Activated naive CD8-positive, alpha-beta T cell treated with anti-CD3 and anti-CD28 coated beads, Interleukin-2, amount 10 ng/mL, durations not matched to agents 7 days and 5 days (primary cell): ENCODE measurements at places on chromosomes 6 and 20. TPM values are rescaled to one million over a fixed set of nuclear protein-coding genes. Genes with fewer than 3 reads are reported as not detected.

DNA sequence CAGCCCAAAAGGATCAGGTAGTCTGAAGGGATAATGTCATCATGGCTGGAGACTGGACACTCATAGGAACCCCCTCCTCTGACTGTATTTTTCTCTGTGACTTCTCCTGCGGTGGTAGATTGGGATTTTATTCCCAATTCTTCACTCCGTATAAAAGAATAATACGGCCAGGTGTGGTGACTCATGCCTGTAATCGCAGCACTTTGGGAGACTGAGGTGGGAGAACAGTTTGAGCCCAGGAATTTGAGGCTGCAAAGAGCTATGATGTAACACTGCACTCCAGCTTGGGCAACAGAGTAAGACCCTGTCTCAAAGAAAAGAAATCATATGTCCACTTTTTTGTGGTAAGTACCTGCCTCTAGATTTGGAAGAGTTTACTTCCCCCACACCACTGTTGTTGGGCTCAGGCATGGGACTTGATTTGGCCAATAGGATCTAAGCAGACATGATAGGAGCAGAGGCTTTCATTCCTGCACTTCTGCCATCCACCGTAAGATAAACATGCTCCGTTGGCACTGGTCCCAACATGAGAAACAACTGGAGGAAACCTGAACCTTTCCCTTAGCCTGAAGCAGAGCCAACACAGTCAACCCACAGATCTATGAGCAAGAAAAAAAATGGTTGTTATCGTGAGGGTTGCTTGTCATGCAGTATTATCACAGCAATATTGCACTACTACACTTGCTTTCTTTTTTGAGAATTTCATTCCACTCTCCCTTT, 82.0 kb downstream of the JPH2 start:
- H3K27ac ChIP-seq: no peak overlapping the region
- no peak overlapping the region for H3K4me3 ChIP-seq
- H3K27me3 ChIP-seq: peaks cover 44% of the 10 kb centered on the region
- no peaks in the 10 kb centered on the region for H3K4me1 ChIP-seq

DNA sequence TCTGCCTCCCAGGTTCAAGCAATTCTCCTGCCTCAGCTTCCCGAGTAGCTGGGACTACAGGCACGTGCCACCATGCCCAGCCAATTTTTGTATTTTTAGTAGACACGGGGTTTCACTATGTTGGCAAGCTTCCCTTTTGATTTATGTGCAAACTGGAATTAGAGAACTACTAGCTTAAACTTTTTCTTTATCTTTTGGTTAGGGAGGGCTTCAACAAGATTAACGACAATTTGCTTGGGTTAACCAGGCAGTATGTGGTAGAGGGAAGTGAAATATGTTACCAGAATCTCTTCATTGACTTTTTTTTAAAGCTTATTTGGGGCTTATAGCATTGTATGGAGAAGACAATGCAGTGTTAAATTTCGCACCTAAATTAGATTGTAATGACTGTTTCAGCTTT, 9.0 kb downstream of the MYO6 start:
- H3K27ac ChIP-seq: no peak overlapping the region
- H3K4me1 ChIP-seq: peaks cover 2% of the 10 kb centered on the region
- peaks cover 30% of the 10 kb centered on the region for H3K27me3 ChIP-seq

DNA sequence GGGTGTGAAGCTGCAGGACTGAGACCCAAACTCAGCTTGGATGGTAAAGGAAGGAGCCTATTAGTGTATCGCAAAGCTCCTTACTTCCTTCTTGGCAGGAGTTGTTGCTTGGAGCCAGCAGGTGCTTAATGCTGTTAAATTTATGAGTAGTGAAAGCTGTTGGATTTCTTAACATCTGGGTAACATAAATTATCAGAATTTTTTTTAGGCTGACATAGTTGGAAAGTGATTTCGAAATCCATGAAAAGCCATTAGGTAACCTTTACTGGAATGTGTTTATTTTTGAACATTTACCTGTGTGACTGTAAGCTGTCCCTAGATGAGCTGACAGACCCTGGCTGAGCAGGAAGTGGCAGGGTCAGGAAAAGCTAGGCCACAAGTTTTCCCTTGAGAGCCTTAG, 470.4 kb upstream of the SLC35B3 start:
- no peak for DNase-seq
- no peak overlapping the region for H3K27ac ChIP-seq
- no peak overlapping the region for H3K4me3 ChIP-seq
- peaks cover 2% of the 10 kb centered on the region for H3K27me3 ChIP-seq
- H3K36me3 ChIP-seq: no peaks in the 10 kb centered on the region
- no peaks in the 10 kb centered on the region for H3K4me1 ChIP-seq

- H3K4me1 ChIP-seq: peaks cover 4% of the 10 kb centered on the region
- H3K27ac ChIP-seq: no peak overlapping the region
- peaks cover 6% of the 10 kb centered on the region for H3K36me3 ChIP-seq
- H3K27me3 ChIP-seq: no peaks in the 10 kb centered on the region
- no peak overlapping the region for H3K4me3 ChIP-seq
- DNase-seq: no peak
Measured at GRCh38 chr6:44138717-44139350, 11.5 kb downstream of the TMEM63B start.

DNA sequence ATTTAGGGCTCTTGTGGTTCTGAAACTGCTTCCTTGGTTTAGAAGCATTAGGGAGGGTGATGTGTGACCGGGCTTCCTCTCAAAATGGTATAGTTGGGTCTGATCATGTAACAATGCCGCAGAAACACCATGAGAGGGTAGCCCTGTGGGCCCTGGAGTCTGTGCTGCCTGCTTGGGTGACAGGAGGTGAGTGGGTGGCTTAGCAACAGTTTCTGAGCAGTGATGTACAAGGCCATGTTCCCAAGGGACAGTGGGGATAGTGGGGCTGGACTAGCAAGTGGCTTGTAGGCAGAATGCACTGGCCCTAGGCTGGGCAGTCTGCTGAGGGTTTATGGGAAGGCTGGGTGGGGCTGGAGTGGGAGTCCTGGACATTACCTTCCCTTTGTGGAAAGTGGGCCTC, 106.9 kb upstream of the MYL9 start:
- no peak for DNase-seq
- H3K27me3 ChIP-seq: no peaks in the 10 kb centered on the region
- no peak overlapping the region for H3K27ac ChIP-seq
- H3K36me3 ChIP-seq: no peaks in the 10 kb centered on the region

Gene PRSS35
- 0.31 TPM for total RNA-seq
